ENCODE measurements at places on chromosomes 1 and 21.

- DNase-seq: no peak
Measured at GRCh38 chr1:185987611-185988321, 253.6 kb downstream of the HMCN1 start.

DNA sequence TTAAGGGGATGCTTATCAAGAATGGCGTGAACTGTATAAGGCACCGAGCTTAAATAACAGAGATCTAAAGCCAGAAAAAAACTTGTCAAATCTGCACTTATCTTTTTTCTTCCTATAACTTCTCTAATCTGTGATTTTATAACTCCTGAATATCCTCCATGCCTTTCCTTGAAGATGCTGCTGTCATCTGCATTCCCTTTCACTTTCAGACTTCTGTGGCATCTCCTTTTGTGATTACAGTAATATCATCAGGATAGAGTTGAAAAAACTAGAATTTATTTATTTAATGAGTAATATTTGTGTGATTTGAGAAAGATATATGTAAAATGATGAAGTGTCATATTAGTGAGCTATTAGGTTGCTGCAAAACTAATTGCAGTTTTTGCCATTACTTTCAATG lies 357.8 kb upstream of the PTBP2 start:
- no peak for DNase-seq

- DNase-seq: no peak
Measured at GRCh38 chr1:79353224-79353623, 346.7 kb upstream of the ADGRL4 start.

GRCh38 chr1:63866084-63866483 lies 92.3 kb downstream of the ROR1 start:
- no peak for DNase-seq

GRCh38 chr1:112337028-112337531 lies 58.9 kb upstream of the CTTNBP2NL start:
- no peak for DNase-seq

DNA sequence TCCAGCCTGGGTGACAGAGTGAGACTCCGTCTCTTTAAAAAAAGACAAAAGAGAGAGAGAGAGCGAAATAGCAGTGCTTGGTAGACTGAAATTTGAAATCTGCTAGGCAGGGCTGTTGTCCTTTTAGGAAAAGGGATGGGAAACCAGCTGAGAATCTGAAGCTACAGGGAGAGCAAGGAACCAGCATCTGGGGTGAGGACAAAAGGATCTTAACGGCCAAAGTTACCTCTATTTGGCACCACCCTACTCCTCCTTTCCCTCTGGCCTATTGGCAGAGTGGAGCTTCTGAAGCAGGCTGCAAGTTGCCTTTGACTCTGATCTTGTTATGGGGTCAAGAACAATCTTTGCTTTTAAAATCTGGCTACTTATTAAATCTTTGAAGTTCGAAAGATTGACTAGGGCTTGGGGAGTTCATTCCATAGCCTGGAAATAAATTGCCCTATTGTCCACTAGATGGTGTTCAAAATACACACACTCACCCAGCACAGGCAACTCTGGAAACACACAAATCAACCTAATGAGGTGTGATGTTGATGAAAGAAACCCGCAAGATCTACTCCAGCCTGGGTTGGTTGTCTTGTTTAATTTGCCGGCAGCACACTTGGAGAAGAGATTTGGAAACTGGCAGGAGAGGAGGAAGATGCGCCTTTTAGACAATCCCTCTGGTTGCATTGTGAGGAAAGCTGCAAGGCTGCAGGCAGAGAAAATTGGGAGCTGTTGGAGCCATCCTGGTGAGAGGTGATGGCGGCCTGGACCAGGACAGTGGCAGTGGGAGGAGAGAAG lies 16.5 kb upstream of the PARP1 start:
- no peak for DNase-seq
